ENCODE measurements at places on chromosomes 16 and 17. TPM values are rescaled to one million over a fixed set of nuclear protein-coding genes. Genes with fewer than 3 reads are reported as not detected.

The IL17C gene
- total RNA-seq, result not detected

The ACSM5 gene
- 2.6 TPM for total RNA-seq

The OSGIN1 gene
- 22.4 TPM for total RNA-seq

DNA sequence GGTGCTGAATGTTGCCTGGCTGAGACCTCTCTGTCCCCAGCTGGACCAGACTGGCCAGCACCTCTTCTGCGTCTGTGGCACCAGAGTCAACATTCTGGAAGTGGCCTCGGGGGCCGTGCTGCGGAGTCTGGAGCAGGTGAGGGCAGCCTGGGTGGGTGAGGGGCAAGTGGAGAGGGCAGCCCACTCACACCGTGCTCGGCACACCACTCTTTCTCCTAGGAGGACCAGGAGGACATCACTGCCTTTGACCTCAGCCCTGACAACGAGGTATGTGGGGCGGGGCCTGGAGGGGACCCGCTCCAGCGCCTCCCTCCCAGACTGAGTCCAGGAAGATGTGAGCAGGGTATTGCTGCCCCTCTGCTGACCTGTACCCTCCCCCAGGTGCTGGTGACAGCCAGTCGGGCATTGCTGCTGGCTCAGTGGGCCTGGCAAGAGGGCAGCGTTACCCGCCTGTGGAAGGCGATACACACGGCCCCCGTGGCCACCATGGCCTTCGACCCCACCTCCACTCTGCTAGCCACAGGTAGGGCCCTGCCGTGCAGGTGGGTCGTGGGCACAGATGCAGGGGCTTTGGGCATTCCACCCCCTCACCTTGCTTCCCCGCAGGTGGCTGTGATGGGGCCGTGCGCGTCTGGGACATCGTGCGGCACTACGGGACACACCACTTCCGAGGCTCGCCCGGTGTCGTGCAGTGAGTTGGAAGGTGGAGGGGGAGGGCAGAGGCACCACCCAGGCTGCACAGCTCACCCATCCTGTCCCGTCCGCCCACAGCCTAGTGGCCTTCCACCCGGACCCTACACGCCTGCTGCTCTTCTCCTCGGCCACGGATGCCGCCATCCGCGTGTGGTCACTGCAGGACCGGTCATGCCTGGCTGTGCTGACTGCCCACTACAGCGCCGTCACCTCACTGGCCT is 2.6 kb downstream of the TBL3 start:
- no peak for DNase-seq

DNA sequence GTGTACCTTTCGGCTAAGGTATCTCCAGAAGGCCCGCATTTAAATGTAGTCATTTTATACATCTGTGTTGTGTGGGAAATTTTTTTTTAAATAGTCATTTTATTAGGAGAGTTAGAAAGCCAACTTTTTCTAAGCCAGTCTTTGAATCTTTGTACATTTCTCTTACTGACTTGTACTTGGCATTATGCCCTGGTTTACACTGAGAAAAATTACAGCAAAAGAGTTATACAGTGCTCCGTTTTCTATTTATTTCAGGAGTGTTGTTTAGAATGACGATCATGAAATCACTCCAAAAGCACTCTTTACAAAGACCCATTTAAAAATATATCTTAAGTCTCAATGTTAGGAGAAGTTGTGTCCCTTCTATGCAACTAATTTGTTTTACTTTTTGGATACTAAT is 91.8 kb downstream of the CYB561 start:
- DNase-seq, result no peak

GRCh38 chr16:51239196-51239595 is 88.1 kb upstream of the SALL1 start:
- DNase-seq, result no peak

DNA sequence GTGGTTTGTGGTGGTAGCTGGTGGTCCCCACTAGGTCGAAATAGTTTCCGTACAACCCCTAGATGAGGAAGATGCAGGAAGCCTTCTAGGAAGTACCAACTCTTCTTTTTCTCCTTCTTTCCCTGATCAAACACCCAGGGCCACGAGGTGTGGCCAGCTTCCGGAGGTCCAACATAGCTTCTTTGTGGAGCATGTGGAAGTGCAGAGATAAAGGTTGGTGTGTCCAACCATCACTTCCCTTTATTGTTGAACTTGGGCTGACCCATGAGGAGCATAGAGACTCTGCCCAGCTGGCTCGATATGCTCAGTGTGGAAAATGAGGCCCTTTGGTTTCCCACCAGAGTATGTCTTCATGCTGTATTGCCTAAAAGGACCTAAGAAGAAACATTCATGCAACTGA is 6.3 kb upstream of the RGS9 start:
- no peak for DNase-seq

GRCh38 chr17:76830987-76831715 is 37.1 kb upstream of the MGAT5B start:
- DNase-seq, result no peak

Measured in mucosa of gallbladder (tissue), 1 donor.